ENCODE measurements at places on chromosomes 4 and X. TPM values are rescaled to one million over a fixed set of nuclear protein-coding genes. Genes with fewer than 3 reads are reported as not detected.

TCEAL2 gene
- 10.1 TPM for total RNA-seq

TMEM175 gene
- total RNA-seq: 15.3 TPM

AFAP1 gene
- 45.3 TPM for total RNA-seq

TRIM75 gene
- not detected for total RNA-seq

UCP1 gene
- not detected for total RNA-seq

SMIM14 gene
- total RNA-seq: 98.0 TPM

UGT2A1 gene
- total RNA-seq: not detected
